ENCODE measurements at places on chromosomes 2 and 18.
A peak's percentile ranks its signal among the peaks of the same experiment; 100 is the strongest.

DNA sequence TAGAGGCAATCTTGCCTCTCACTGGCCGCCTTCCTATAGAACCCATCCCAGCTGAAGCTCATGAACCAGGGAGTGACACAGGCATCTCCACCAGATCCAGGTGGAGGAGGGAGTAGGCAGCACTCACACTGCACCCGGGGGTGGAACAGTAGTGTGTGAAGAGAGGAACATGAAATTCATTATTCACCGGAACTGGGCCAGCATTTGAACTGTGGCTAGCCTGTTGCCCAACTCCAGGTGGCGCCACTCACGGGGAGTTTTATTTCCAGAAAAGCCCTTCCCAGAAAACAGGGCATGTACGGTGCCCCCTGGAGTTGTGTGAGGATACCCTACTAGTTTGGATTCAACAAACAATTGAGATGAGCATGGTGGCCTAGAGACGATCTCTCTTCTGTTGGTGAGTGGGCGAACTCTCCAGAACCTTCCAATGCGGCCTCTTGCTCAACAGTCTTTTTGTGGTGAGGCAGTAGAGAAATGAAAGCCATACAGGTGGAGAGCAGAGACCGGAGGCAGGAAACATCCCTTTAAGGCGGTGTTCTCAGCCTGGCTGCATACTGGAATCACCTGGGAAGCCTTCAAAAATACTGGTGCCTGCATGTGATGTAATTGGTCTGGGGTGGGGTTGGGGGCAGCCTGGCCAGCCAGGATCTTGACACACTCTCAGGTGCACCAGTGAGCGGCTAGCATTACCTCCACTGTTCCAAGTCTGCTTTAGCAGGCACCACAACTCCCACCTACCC lies 73.5 kb upstream of the NEDD4L start:
- no peak for DNase-seq

- no peak for DNase-seq
These were observed 5.9 kb upstream of the TMSB10 start for GRCh38 chr2:84899304-84900204.

GRCh38 chr2:207324001-207324400 lies 158.3 kb upstream of the KLF7 start:
- DNase-seq: no peak

DNA sequence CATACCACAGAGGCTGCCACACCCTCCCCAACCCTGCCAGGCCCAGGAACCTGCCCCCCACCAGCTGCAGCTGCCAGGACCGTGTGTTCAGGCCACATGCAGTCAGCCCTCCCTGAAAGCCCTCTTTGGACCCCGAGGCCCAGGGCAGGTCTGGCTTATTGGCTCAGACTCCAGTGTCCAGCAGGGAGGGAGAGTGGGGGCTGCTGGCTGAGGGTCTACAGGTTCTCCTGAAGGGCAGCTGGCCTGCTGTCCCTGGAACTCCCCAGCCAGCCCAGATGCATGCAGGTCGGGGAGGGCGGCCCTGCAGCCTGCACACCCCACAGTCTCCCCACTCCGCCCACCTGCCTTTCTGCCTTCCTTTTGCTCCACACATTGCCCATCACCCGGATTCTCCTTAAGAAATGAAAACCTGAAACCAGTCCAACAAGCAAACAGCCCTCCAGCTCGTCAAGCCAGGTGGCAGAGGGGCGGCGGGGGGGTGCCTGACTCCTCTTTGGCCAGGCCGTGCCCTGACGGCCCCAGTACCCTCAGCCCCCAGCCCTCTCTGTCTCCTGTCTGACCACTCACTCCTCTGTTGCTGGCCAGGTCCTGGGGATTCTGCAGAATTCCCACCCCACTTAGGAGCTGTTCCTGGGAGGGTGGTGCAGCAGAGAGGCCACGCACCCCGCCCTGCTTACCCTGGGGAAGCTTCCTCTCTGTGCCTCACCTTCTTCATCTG lies 18.0 kb downstream of the GPR35 start:
- DNase-seq: no peak

- DNase-seq: no peak
These were observed 68.1 kb upstream of the FZD7 start for GRCh38 chr2:201965550-201965949.

- DNase-seq: no peak
These were observed 226.2 kb downstream of the TPGS2 start for GRCh38 chr18:36602620-36603019.

- no peak for DNase-seq
These were observed 12.5 kb downstream of the MOCOS start for GRCh38 chr18:36199691-36200295.

DNA sequence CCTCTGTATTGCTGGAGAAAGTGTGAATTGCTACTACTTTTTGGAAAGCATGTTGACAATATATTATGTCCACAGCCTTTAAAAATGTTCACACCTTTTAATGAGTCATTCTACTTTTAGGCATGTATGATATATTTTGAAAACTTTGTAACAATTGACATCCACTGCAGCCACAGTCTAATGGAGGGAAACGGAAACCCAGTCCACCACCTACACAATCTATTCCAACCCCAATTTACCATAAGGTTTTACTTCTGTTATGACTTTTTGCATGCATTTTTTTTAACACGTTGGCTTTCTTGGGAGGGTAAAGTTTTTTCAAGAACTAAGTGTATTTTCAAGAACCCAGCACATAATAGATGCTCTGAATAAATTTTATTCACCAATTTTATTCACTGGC lies 38.5 kb upstream of the ATP8B1 start:
- DNase-seq: no peak

GRCh38 chr18:68847219-68847837 lies 49.4 kb downstream of the CCDC102B start:
- DNase-seq: peak; percentile 44

DNA sequence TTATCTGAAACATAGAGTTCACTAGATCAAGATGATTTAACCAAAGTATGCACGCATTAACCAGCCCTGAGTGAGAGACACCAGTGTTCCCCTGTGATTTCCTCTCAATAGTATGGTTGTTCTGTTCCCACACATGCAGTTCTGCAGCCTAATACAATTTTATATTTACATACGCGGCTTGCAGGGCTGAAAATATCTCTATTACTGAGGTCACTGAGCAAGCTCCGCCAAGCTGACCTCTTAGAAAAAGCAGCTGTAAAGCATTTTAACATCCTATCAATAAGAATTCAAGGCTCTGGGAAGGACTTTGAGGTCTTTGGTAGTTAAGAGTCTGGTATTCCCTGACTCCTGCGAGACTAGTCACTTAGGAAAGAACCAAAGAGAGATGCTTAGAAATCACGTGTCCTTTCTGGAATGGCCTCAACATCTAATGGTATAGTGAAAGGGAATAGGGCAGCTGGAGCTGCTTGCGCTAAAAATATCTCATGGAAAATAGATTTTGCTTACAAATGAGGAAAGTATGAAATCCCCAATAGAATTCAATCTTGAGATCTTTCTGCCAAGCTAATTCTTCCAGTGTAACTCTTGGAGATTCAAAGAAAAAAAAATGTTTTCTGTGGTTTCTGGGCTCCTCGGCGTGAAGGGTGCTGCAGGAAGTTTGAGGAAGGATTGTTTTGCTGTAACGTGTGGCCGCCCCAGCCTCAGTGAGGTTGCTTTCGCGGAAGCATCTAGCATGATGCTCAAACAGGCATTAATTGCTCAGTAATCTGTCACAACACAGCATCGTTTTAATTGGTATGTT lies 59.2 kb downstream of the DOCK10 start:
- DNase-seq: no peak

- no peak for DNase-seq
These were observed 109.8 kb downstream of the EN1 start for GRCh38 chr2:118737684-118738083.

- no peak for DNase-seq
These were observed 116.1 kb upstream of the GLI2 start for GRCh38 chr2:120619579-120619978.

GRCh38 chr2:8575038-8575833 lies 106.6 kb upstream of the ID2 start:
- DNase-seq: no peak

GRCh38 chr2:227450311-227450841 lies 21.6 kb upstream of the AGFG1 start:
- no peak for DNase-seq

GRCh38 chr2:189561371-189562038 lies 19.1 kb downstream of the SLC40A1 start:
- no peak for DNase-seq

GRCh38 chr2:204336153-204336744 lies 209.0 kb upstream of the PARD3B start:
- DNase-seq: no peak

DNA sequence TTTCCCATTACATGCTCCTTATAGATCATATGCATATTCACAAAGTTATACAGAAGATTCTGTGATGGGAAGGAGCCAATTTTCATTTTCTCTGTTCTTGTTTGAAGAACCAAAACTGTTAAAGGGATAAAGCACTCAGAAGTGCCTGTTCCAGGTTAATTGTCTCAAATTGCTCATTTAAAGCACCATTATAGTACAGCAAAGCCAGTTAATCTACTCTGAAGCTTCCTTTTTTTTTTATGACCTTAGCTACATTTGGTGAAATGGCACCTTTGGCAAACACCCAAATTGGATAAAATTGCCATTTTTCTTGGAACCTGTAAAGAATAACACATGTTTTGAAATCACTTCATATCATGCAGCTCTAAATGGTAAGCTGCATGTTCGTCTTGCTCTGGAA lies 1092.3 kb downstream of the BCL11A start:
- no peak for DNase-seq

DNA sequence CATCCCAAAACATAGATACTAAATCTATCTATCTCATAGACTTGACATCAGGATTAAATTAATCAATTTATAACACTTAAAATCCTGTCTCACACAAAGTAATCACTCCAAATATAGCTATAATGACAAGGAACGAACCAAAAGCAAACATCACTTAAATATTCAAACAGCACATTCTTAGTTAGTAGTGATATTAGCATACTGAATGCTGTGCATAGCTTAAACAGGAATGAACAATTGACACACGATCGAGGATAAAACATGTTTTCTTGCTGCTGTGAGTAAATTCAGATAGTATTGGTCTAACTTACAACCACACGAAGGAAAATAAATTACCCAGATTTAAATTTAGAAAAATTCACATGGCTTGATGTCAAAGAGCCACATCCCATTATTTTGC lies 58.9 kb upstream of the SNTG2 start:
- DNase-seq: no peak

- DNase-seq: no peak
These were observed 315.1 kb downstream of the RDH14 start for GRCh38 chr2:18245375-18245774.

GRCh38 chr2:75071766-75072165 lies 113.3 kb downstream of the POLE4 start:
- no peak for DNase-seq

DNA sequence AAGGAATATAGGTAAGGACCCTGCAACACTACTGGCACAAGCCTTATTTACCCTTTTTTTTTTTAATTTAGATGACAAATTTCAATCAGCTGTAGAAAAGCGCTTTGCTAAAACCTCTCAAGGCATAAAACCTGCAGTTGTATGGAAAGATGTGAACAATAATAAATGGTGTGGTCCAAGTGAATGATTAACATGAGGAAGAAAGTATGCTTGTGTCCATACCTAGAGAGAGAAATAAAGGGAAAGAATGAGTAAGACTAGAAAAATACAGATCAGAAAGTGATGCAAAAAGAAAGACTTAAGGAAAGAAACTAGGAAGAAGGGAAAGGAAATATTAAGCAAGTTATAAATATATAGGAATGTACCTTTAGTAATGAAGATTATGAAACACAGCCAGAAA lies 119.2 kb upstream of the SCN7A start:
- DNase-seq: no peak

DNA sequence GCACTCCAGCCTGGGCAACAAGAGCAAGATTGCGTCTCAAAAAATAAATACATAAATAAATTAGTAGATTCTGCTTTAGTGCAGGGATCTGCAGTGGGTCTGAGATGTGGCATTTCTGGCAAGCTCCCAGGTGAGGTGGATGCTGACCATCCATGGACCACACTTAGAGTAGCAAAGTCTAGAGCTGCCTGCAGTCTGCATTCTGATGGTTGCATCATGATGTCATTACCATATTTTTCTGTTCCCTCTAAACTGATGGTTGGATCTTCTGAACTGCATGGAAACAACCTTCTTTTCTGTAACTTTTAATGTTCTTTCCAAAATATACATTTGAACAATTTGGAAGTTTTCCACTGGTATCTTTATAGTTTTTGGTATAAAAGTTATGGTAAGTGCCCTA lies 42.9 kb downstream of the MYL12B start:
- DNase-seq: no peak

- DNase-seq: no peak
These were observed 262.4 kb upstream of the CCDC68 start for GRCh38 chr18:55221622-55222021.

DNA sequence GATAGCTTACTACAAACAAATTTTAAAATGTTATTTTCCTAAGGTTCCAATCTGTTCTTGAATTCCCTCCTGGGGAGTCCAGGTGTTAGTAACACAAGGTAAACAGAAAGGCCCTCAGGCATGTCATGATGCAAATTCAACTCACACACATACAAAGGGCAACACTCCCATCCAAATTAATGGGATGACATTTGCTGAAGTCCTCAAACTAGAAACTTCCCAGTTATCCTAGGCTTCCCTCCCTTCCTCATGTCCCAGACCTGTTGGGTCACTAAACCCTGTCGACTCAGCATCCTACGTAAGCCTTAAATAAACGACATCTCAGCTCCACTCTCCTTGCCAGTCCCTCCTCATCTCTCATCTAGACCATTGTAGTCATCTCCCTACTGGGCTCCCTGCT lies 85.1 kb downstream of the GREB1L start:
- DNase-seq: peak; percentile 61

DNA sequence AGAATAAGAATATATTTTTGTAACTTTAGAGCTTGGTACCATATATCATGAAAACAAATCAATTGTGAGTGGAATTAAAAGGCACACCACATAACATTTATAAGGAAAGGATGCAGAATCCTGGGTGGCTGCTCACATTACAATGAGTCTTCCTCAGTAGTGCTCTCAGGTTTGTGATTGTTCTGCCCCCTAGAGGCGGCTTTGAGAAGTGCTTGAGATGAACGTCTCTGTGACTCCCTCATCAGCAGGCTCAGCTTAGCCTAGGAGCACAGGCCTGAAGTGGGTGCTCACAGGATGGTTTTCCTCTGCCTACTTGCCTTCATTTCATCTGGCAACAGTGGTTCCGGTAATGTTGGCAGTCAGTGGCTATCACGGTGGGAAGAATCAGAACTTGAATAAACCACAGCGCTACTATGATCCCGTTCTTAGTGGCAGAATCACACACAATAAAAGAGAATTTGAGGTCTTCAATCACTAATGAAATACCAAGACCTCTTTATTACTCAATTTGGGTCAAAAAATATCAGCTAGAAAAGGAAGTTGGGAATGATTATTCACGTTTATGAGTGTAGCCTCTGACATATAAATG lies 38.1 kb upstream of the B4GALT6 start:
- peak; percentile 76 for DNase-seq

Data from bronchial epithelial cell (primary cell).